Muscle of leg (tissue), 16 donors: ENCODE measurements at places on chromosomes 5 and 9. TPM values are rescaled to one million over a fixed set of nuclear protein-coding genes. Genes with fewer than 3 reads are reported as not detected.
A peak's percentile ranks its signal among the peaks of the same experiment; 100 is the strongest.

The CDKN2B-AS1 gene
- 0.18 TPM for total RNA-seq

The ANKRD34B gene
- total RNA-seq = 0.13 TPM

DNA sequence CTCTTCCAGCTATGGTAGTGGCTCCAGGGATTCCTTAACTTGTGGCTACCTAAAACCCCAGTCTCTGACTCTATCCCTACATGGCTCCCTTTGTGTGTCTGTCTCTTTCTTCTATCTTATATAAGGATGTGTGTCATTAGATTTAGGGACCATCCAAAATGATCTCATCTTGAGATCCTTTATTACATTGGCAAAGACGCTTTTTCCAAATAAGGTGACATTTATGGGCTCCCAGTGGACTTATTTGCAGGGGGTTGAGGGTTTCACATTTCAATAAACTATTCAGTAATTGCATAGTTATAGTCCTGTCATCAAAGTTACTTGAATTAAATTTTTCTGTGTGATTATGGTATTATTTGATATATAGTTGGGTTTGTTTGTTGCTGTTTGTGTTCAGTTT lies 59.2 kb downstream of the NIPBL start:
- no peak for DNase-seq

DNA sequence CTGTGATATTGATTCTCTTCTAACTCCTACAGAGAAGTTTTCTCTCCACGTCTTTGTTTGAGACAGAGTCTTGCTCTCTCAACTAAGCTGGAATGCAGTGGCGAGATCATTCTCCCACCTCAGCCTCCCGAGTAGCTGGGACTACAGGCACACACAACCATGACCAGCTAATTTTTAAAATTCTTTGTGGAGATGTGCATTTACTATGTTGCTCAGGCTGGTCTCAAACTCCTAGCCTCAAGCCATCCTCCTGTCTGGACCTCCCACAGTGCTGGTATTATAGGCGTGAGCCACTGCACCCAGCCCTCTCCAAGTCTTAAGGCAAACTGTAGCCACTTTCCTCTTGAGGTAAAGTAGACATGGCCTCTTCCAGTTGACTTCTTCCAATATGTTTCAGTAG lies 72.2 kb downstream of the SNX18 start:
- no peak for DNase-seq

GRCh38 chr9:130864541-130864940 lies 29.5 kb downstream of the ABL1 start:
- no peak for DNase-seq

GRCh38 chr5:51188001-51188591 lies 195.2 kb upstream of the ISL1 start:
- DNase-seq = no peak

DNA sequence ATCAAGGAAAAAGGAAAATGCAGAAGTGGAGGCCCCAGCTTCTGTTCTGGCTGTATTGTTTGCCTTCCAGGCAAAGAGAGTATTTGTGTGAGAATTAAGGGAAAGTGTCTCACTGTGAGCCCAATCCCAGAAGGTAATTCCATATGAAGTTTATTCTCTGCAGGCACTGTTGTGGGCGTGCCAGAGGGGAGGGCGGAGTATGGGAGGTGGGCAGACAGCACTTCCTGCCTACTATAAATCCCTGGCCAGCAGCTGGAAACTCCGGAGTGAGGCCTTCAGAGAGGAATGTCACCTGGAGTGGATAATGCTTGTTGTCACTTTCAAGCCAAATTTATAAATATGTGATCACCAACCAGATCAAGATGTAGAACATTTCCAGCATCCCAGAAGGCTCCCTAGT lies 209.5 kb downstream of the ARHGAP26 start:
- peak; percentile 9 for DNase-seq
